Right lung (tissue), 10 donors: ENCODE measurements at places on chromosomes 1 and 21. TPM values are rescaled to one million over a fixed set of nuclear protein-coding genes. Genes with fewer than 3 reads are reported as not detected.

GPR25 gene
- polyA plus RNA-seq: not detected

LCE1D gene
- not detected for polyA plus RNA-seq

TTLL7 gene
- 5.8 TPM for polyA plus RNA-seq

OXCT2 gene
- polyA plus RNA-seq: 0.16 TPM

SIPA1L2 gene
- polyA plus RNA-seq: 25.0 TPM

CD101 gene
- 1.3 TPM for polyA plus RNA-seq

LRRIQ3 gene
- polyA plus RNA-seq: 2.0 TPM

SPOCD1 gene
- polyA plus RNA-seq: 0.45 TPM

PGLYRP4 gene
- polyA plus RNA-seq: not detected

KCNT2 gene
- 5.9 TPM for polyA plus RNA-seq

TNFSF18 gene
- 1.2 TPM for polyA plus RNA-seq

PRKAA2 gene
- polyA plus RNA-seq: 3.9 TPM

LY9 gene
- 0.26 TPM for polyA plus RNA-seq

RNU1-4 gene
- polyA plus RNA-seq: not detected

TMEM269 gene
- polyA plus RNA-seq: 1.5 TPM

XCL2 gene
- polyA plus RNA-seq: 1.3 TPM

SWT1 gene
- polyA plus RNA-seq: 9.0 TPM

OBSCN gene
- 48.8 TPM for polyA plus RNA-seq

RIPK4 gene
- polyA plus RNA-seq: 7.0 TPM

MFSD2A gene
- 196 TPM for polyA plus RNA-seq

LRRC53 gene
- not detected for polyA plus RNA-seq
